GM04503 (cell line): ENCODE measurements at places on chromosomes 6 and 20.

GRCh38 chr6:3331971-3332370 is 73.2 kb downstream of the PSMG4 start:
- no peak for DNase-seq

- DNase-seq: no peak
These were observed 48.5 kb upstream of the TTPAL start for GRCh38 chr20:44426879-44427790.

DNA sequence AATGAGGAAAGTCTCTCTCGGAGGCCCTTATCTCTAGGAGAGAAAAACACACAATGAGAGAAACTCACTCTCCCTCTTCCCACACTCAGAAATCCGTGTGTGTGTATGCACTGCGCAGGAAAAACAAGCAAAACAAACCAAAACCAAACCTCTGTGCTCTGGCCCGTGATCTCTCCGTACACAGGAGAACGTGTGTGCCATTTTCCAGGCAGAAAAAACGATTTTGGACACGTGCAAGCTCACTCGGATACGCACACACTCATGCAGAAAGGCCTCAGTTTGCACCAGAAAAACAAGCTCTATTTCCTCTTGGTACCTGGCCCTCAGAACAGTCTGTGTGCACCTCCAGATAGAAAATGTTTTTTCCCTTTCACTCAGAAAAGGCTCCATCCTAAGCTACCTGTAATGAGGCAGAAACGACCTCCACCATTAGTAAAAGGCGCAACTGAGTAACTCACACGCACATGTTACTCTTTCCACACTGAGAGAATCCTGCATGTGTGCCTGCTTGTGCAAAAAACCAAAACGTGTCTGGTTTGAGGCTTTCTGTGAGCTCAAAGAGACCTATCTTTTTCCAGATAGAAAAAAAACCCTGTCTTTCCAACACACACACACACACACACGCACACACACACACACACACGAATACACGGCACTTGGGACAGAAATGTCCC is 99.2 kb downstream of the EDN3 start:
- no peak for DNase-seq

DNA sequence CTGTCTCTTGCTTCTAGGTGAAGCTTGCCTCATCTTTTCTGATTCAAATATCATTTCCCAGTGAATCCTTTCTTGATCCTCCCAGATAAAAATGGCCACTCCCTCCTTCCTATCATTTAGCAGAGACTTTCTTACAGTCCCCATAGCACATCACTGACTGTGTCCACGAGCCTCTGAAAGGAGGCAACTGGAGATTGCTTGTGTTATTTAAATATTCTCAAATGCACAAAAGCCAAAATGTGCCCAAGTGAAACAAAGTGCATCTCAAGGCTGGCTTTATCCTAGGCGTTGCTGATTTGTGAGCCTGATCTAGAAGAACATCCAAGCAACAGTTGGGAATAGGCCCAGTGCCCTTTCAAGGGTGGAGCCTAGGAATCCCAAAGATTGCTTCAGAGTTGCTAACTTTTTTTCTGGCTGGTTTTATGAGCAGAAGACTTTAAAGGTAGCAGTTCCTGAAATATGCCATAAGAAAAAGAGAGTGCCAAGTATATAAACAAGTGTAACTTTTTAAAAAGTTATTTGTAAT is 393.6 kb downstream of the CD83 start:
- DNase-seq: no peak

DNA sequence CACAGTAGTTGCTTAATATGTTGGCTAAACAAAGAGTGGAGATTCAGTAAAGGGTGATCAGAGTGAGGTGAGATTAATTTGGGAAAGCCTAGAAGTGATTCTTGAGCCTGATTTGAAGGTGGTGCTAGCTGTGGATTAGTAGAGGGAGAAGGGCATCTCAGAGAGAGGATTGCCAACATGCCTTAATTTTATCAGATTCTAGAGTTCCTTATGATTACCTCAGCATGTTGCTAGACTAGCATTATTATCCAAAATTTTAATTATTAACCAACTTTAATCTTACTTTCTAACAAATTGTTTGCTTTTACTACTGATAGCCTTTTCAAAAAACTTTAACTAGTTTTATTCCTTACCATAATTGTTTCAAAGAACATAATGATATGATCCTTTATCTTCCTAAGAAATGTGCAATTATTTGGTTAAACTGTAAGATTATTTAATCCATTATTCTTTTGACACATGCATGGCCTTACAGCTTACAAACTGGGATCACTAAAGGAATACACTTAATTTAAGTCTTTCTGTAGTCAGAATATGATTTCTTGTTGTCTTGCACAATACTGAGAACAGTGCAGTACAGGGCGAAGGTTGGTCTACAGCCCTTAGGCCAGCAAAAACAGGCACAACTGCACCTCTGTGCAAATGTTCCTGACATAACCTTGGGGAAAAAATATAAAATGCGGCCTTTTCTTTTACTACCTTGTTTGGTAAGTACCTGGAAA is 88.9 kb downstream of the SLC16A10 start:
- no peak for DNase-seq

DNA sequence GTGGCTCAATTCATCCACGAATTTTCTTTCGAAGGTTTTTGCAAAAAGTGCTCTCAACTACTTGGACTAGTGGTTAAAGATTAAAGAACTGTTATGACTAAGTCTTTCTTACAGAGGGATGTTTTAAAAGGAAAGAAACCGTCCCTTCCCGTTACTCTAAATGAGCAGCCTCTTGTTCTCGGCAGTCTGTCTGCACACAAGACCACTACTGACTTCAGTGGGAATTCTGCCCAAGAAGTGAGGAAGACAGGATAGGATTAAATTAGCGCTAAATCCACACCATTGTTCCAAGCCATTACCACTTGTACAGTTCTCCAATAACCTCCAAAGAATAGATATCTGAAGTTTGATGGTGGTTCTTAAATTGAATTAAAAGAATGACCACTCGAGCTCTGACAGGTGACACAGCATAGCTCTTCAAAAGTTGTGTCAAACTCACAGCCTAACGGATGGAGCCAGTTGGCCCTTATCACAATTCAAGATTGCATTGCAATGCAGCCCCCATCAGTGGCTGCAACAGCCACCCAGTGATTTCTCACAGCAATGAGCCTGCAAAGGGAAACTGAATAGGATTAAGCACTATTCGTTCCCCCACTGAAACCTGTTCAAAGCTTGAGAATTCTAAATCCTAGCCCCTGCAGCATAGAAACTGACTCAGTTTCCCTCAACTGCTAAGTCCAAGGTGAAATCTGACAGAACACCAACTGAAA is 1.8 kb downstream of the EPB41L2 start:
- DNase-seq: no peak

DNA sequence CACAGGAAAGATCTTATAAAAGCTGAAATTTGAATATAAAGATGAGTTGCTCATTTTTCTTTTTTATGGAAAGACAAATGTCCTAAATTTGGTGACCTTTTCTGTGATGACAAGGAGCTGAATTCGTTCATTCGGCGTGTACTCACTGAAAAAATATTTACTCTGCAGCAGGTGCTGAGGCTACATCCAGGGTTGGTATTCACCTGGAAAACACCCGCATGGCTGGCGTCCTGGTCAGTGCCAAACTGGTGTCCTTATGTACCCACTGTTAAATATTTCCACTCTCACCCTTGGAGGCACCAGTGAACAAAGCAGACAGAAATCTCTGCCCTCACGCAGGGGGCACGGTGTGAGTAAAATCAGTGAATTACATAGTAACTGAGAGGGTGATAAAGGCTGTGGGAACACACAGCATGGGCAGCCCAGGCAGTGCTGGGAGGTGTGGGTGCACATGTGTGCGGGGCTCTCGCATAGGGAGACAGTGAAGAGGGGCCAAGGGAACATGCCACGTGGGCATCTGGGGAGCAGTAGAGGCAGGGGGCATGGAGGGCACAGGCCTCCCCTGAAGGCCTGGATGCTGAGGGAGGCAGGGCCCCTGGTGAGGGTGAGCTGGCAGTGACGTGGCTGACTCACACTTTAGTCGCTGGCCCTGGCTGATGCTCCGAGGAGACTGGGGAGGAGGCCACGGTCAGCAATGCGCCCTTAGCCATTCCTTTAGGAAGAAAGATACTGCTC is 89.7 kb downstream of the INSM1 start:
- DNase-seq: no peak
